ENCODE measurements at places on chromosomes 3 and 15.
A peak's percentile ranks its signal among the peaks of the same experiment; 100 is the strongest.

GRCh38 chr3:16400106-16400931, 113.2 kb downstream of the RFTN1 start:
- no peak for DNase-seq

GRCh38 chr3:45929042-45929679, 14.1 kb upstream of the CXCR6 start:
- no peak for DNase-seq

DNA sequence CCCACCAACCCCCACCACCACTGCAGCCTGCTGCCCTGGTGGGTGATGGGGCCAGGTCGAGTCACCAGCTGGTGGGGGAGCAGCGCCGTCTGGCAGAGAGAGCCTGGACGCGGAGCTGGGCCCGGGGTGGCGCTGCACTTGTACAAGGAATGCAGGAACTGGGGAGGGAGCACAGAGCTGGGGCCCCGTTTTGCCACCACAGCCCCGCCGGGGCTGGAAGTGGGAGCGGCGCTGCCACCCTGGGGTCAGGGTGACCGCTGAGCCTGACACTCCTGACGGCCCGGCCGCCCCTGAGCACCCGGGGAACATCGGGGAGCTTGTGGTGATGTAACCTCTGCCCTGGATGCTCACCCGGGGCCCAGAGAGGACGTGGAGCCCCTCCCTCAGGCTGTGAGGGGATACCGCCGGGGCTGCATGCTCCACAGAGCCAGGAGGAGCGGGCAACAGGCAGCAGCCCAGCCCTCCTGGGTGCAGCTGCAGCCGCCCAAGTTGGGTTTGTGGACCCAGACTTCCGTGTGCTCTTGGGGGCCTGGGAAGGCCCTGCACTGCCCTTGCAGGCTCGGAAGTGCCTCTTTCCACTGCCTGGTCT, 32.6 kb upstream of the IREB2 start:
- no peak for DNase-seq

GRCh38 chr3:167306319-167306718, 73.8 kb downstream of the ZBBX start:
- DNase-seq, result no peak

DNA sequence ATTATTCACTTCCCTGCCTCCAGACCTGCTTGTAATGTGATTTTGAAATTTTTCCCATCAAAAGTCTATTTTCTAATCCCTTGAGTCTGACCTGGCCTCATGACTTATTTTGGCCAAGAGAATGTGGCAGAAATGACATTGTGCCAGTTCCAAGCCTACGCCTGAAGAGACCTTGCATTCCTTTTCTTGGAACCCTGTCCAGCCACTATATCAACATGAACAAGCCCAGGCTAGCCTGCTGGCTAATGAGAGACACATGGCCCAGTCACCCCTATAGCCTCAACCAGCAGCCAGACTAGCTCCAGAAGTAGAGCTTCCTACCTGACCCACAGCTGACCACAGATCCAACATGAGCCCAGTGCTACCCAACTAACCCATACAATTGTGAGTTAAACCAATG, 121.1 kb upstream of the ACP3 start:
- DNase-seq, result no peak

GRCh38 chr3:39415983-39416382, 9.5 kb downstream of the RPSA start:
- DNase-seq, result no peak

- no peak for DNase-seq
These were observed 8.3 kb downstream of the CD200R1 start for GRCh38 chr3:112966633-112967032.

DNA sequence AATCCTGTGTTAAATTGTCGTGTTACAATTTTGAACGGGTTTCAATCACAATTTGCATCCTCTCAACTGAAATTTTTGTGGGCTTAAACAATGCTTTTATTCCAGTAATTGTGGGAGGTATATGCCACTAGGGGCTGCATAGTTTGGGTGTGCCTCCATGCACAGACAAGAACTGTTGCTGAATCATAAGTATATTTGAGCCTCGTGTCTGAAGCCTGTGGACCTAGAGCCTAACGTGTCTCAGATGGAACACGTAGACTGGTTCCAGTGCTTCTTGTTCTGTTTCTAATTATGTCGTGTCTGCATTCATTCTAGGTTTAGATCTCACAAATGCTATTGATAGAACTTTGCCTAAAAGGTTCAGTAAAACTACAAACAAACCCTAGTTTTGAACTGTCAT, 363.4 kb downstream of the RBMS3 start:
- DNase-seq, result no peak

- DNase-seq, result no peak
These were observed 424.3 kb downstream of the ROBO2 start for GRCh38 chr3:77464111-77464688.

DNA sequence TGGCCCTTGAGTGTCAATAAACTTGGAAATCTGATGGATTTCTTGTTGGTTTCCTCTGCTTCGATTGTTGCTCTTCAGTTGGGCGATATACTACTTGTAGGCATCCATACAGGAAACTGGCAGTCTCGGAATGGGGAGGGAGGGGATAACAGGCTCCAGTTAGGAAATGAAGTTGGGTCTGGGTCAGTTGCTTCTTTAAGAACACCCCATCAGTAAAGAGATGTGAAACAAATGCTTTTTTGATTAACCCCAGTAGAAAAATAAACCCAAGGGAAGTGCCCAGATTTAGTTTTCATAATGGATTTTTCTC, 681 bp downstream of the CHMP2B start:
- DNase-seq, result no peak

DNA sequence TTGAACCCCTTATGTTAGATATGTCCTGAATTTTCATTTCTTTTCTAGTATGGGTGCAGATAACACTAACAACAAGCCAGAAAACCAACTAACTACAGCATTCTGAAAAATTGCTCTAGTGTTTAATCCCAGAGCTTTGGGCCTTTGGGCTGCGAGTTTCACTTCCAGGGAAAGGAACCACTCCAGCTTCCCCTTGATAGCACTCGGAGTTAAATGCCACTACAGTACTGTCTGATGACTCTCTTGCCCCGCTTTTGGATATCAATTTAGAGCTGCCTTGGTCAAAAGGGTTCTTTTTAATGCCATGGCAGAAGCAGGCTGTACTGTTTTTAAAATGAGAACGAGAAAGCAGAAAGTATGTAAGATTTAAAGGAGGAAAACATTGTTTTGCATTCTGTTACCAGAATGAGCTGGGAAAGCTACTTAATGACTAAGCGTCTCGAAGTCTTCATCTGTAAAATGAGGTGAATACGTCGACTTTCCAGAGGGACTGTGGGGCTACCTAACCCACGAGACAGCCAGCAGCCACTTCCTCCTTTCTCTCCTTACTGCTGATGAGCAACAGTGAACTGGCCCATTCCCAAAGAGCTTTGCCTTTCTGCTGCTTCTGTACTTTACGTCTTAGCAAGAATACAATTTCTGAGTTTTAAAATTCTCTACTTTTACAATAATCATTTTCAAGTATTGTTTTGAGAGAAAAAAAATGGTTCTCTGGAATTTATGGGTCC, 299.3 kb upstream of the LYSMD4 start:
- DNase-seq, result peak; percentile 24

DNA sequence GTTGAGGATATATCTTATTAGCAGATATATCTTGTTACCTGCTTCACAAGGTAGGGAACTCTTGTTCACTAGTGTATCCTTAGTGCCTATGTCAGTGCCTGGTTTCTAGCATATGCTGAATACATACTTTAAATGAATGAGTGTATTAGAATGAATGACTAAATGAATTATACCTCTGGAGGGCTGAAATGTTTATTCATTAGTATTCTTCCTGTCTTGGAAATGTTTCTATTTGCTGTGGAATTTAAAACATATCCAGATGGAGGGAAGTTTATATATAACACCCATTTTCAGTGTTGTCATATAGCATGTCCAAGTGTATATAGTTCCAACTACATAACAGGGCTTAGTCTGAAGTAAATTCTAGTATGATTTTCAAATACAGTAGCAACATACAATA, 581.5 kb downstream of the TBL1XR1 start:
- no peak for DNase-seq

DNA sequence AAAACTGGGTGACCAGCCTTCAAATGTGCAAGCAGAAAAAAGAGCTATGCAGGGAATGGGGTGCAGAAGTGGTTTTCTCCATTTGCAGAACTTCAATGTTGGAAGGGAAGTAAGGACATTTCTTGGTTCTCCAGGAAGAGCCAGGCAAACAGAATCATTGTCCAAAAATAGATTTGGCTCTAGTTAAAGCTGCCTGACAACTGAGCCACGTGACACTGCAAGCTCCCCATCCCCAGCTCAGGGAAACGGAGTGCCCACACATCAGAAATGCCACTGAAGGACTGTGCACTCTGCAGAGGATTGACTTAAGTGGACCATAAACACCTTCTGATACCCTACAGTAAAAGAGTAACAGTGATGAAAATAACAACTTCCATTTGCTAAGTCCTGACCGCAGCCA, 195.6 kb upstream of the NSMCE3 start:
- DNase-seq, result no peak

GRCh38 chr15:95259513-95259912, 1028.2 kb downstream of the MCTP2 start:
- peak; percentile 81 for DNase-seq

DNA sequence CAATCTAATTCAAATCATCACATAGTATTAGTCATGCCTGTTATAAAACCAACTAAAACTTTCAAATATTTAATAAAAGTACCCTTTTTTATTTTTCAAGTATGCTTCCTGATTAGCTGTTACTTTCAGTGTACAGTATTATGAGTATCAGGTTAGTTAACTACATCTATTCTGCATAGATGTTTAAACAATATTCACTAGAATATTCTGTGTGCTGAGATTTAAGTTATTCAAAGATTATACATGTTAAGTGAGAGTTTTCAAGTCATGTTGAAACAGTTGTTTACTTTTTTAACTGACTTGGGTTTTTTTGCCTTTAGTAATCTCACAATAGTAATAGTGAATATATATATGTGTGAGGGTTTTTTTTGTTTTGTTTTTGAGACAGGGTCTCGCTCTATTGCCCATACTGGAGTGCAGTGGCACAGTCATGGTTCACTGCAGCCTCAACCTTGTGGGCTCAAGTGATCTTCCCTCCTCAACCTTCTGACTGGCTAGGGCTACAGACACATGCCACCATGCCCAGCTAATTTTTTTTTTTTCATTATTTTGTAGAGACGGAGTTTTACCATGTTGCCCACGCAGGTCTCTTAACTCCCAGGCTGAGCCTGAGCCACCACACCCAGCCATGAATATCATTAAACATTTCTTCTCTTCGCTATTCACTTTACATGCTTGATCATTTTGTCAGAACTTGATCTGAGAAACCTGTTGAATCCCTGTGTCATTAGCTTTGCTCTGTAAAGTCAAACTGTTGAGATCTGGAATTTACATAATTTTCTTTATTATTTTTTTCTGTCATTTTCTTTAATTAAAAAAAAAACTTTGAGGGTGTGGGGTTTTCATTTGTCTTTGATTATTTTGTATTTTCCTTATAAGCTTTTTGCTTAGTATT, 286.2 kb upstream of the UBE2E1 start:
- DNase-seq, result no peak

DNA sequence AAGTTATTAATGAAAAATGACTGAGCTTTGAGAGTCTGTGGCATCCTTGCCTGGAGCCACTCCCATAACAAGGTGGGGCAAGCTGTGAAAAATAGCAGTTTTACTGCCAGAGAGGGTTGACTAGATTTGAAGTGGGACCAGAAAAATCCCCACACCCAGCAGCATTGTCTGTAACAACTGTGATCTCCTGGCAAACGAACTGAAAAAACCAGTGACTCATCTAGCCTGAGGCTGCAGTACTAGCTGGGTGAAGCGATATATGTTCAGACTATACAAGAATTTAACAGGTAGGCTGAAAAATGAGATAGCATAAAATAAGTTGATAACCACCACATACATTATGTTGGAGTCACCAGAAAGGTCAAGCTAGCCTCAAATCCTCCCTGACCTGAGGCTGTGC, 64.0 kb downstream of the DPH6 start:
- DNase-seq, result no peak

- no peak for DNase-seq
These were observed 841 bp downstream of the EIF3J start for GRCh38 chr15:44537735-44538240.

DNA sequence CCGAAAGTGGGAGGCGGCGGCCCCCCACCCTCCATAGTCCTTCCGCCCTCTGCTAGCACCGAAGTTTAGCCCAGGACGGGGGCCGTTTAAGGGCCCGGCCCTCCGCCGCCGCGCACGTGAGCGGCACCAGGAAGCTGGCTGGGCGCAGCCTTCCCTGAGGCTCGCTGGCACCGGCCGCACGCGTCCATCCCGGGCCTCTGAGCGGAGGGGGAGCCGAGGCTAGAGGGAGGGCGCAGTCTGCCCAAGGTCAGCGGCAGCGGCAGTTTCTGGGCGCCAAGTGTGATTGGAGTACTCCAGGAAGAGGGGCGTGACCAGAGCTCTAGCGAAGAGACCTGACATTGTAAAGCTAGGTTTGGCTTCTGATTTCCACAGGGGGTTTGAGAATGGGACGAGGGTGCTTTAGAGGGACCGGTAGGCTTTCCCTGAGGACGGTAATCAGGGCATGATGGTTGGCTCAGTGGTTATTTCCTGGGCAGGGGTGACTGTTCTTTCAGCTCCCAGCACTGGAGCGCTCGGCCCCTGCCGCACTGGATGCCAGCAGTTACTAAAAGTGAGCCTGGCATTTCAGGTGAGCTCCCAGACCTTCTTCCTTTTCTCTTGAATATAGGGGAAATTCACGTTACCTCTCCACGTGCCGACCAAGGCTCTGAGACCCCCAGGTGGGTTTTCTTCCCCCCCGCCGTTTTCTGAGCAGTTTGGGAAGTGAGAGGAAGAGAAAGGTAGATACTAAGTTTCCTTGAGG, 853 bp downstream of the TEX264 start:
- DNase-seq, result peak; percentile 89

GRCh38 chr3:139710212-139710611, 32.4 kb upstream of the NMNAT3 start:
- no peak for DNase-seq

DNA sequence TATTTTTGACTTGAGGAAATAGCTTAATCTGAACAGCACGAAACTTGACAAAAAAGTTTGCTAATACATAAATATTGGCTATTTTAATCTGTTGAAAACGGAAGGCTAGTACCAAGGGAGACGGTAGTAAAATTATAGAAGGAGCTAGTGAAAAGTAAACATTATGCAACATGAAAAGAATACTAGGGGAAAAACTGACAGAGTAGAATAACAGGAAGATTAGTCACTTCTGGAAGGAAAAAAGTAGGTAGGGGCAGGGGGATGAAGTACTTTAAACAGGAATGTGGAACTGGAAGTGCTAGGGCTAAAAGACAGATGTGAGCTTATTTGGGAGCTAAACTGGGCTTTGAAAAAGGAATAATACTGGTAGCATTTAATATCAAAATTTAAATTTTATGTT, 60.1 kb downstream of the MBNL1 start:
- no peak for DNase-seq

- DNase-seq, result no peak
These were observed 105.9 kb downstream of the TPRG1 start for GRCh38 chr3:189277711-189278110.

DNA sequence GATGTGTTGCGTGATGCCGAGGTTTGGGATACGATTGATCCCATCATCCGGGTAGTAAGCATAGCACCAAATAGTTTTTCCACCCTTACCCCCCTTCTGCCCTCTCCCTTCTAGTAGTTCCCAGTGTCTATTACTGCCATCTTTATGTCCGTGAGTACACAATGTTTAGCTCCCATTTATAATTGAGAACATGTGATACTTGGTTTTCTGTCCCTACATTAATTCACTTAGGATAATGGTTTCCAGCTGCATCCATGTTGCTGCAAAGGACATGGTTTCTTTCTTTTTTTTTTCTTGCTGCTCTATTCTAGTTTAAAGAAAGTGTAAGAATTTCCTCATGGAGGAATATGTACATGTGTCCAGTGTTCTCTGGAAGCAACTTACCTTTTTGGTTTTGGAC, 51.8 kb downstream of the NSUN3 start:
- no peak for DNase-seq

Measured in suprapubic skin (tissue), 4 donors.